Activated CD8-positive, alpha-beta memory T cell treated with anti-CD3 and anti-CD28 coated beads for 1 hour (primary cell): ENCODE measurements at places on chromosomes 3 and 15.
A peak's percentile ranks its signal among the peaks of the same experiment; 100 is the strongest.

DNA sequence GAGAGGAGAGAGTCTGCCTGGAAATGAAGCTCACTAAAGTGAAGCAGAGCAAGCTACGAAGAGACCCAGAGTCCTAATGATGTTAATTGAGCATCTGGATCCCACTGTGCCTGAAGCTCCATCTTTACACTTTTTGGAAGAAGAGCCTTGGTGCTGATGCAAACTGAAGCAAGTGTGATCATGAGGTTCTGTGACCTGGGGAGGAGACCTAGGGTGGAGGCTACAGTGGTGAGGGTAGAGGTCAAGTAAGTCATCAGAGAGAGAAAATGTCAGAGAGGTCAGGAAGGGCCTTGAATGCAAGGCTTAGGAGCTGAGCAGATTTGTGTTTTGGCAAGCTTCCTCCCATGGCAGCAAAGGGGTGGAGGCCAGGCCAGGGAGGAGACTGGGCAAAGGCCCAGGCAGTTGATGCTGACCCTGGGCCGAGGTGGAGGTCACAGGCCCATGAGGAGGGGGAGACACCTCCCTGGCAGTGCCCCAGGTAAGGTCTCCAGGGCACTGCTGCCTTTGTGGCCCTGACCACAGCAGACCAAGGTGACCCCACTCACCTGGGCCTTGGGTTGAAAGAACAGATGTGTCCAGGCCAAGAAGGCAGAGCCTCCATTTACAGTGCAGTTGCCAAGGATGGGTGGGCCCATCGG, 1.6 kb downstream of the GRIP2 start:
- DNase-seq: no peak

DNA sequence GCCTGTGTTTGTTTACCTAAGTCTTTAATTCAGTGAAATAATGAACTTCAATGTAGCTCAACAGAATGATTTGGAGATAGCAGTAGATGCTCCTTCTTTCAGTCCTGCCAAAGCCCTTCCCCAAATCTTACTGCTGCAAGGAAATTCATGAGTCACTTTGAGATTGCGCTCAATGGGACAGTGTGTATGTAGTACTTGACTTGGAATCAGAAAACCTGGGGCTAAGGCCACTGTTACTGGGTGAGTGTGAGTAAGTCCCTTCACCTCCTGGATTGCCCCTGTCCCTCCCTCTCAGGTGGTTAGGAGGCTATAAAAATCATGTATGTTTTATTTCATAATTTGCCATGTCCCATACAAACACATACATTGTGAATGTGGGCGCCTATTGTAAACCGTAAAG, 29.9 kb downstream of the ATP13A5 start:
- no peak for DNase-seq

- DNase-seq: no peak
Observed at GRCh38 chr15:75985971-75986370, 26.3 kb downstream of the NRG4 start.

GRCh38 chr3:77571971-77572715, 532.2 kb downstream of the ROBO2 start:
- DNase-seq: no peak

DNA sequence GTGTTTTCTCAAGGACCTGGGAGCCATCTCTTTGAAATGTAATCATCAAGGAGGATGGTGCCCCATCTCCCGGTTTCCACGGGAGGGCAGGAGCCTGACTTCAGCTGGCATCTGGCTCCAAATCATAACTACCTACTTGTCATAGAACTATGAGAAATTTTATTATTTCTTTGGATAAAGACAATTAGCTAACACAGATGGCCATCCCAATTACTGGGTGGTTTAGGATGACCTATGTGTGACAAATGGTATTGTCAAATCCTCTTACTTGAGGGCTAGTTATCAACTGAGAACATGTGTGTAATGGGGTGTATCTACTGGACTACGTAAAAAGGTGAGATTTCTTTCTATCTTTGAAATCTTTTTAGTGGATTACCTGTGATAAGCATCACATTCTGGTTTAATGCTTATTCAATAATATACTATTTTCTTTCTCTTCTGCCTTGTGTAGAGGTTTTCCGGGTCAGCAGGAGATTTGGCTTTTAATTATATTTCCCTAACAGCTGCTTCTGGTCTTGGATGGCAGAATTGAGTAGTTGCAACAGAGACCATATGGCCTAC, 15.3 kb upstream of the PARP14 start:
- no peak for DNase-seq

DNA sequence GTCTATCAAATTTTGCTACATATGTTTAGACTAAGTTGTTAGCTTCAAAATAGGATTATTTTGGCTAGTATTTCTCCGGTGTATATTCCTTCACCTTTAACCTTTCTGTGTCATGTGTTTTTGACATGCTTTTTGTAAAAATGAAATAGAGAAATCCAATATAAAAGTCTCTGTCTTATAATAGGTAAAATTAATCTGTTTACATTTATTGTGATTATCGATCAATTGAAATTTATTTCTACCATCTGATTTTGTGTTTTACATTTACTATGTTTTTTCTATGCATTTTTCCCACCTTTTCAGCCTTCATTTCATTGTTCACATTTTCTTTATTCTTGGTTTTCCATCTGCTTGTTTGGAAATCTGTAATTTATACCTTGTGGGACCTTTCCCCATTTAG, 11.7 kb upstream of the LHFPL4 start:
- DNase-seq: no peak

DNA sequence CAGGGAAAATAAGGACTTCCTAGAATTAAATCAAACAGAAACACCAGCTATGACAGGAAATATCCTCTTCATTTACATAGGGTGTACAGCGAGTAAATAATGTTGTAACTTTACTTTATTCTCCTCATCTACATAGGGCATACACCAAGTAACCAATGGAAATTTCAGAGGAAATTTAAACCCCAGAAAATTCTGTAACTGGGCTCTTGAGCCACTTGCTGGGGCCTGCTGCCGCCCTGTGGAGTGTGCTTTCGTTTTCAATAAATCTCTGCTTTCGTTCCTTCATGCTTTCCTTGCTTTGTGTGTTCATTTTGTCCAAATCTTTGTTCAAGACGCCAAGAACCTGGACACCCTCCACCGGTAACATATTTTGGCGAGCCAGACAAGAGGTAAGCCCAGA, 990.4 kb upstream of the CADM2 start:
- DNase-seq: no peak

DNA sequence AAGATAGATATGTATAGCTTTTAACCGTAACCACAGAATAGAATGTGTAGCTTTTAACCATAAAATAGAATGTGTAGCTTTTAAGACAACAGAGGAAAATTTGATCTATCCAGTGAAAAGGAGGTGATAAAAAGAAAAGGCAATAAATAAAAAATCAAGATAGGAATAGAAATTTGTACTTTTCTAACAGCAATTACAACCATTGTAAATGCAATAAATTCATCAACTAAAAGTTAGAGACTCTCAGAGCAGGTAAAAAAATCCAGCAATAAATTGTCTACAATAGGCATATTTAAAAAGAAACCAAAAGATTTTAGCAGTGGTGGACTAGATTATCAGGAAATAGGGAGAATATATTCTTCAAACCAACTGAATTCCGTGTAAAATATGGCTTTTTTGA, 63.8 kb upstream of the ABHD2 start:
- DNase-seq: no peak

DNA sequence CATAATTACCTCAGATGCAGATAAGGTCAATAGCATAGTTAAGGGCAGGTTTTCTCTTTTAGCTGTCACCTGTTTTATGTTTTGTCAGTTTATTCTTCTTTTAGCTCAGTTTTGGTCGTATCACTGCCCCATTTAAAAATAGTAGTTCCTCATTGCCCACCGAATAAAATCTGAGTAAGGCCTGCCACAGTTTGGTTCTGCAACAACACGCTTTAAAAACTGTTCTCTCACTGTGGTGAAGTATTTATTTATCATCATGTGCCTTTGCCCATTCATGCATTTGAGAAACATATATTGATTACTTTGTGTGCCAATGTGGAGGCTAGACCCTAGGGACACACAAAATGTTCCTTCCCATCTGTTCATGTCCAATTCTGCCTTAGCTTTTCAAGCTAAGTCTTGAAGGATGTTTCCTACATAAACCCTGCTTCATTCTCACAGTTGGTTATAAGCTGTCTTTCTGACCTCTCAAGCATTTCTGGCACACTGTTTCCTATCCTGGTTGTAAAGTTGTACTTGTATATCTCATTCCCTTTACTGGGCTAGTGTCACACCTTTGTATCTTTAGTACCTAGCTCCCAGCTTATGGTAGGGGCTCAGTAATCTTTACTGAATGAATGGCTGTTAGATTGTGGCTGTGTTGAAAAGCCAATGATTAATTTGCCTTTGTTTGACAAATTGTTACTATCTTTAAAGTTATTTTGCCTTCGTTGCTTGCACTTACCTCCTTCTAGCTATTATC, 23.9 kb downstream of the AKAP13 start:
- no peak for DNase-seq

- DNase-seq: no peak
Observed at GRCh38 chr3:111197485-111197884, 125.9 kb downstream of the NECTIN3 start.

GRCh38 chr3:26081166-26081565, 291.3 kb downstream of the OXSM start:
- DNase-seq: no peak

DNA sequence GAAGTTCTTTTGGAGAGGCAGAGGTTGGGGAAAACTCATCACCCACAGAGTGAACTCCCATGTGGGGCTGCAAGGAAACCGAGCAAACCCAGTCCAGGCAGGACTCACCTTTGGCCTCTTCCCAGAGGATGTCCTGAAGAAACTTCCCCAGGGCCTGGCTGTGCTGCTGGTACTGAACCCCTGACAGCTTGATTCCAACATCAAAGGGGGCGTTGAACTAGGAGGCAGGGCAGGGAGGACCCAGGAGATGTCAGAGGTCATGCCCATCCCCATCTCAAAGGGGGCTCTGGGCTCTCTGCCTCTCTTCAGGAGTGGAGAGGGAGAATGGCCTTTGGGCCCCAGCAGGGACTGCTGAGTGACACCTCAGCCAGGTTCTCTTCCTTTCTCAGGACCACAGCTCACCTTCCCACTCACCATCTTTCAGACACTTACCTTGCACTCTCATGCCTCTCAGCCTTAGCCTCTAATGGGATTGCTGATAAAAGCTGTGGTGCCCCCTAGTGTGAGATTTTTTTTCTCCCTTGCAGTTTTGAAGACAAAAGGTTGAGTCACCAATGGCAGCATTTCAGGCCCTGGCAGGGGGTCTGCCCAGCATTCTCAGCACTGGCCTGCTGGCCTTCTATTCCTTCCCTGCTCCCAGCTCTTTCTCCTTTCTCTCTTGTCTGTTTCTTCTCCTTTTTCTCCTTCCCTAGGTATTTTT, 6.0 kb downstream of the GHRL start:
- peak; percentile 9 for DNase-seq

GRCh38 chr15:93451265-93451664, 362.3 kb upstream of the RGMA start:
- no peak for DNase-seq

- no peak for DNase-seq
Observed at GRCh38 chr3:114405202-114405990, 111.6 kb downstream of the TIGIT start.

DNA sequence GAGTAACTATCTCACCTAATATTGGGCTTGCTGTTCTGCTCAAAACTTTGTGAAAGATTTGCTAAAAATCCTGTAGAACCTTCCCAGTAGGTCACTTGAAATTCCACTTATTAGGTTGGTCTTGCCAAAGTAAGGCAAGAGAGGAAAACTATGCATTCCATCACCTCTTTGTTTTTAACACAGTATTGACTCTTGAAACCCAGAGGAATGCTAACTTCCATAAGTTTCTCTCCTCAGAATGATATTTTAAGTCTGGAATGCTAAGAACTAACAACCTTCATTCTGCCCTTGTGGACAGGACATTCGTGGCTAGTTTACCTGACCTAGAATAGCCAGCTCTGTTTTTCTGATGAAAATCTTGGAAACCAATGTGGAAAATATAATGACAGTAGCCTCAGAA, 154.5 kb downstream of the TMCO5A start:
- no peak for DNase-seq

GRCh38 chr15:70492240-70493177, 270.8 kb downstream of the UACA start:
- DNase-seq: peak; percentile 58

DNA sequence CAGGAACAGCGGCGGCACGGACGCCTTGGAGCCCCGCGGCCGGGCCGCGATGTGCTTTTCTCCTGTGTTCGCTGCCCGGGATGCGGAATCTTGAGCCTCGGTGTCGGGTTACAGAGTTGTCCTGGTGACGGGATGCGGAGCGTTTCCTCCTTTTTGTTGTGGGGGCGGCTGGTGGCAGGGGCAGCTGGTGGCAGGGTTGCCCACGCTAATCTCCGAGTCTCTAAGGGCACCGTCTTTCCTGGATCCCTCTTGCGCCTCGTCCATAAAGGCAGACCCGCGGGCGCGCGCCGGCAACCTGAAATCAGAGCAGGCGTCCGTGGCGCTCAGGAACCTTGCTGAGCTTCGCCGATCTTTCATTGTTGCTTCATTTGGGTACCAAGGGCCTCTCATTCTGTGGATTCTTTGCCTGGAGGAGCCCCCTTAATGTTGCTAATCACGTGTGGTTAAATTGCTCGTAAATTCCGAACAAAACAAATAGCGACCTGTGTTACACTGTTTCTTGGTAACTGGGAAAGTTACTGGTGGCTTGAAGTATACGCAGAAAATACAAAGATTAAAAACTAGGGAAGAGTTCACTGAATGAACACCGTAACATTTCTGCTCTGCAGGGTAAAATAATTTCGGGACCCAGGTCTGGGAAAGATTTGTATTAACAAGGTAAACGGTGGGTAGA, 844 bp upstream of the PFN2 start:
- peak; percentile 17 for DNase-seq
